ENCODE measurements at places on chromosomes 16 and 17. TPM values are rescaled to one million over a fixed set of nuclear protein-coding genes. Genes with fewer than 3 reads are reported as not detected.

TNFSF13 gene
- total RNA-seq: 1.7 TPM

TP53TG3B gene
- total RNA-seq: not detected

DNA sequence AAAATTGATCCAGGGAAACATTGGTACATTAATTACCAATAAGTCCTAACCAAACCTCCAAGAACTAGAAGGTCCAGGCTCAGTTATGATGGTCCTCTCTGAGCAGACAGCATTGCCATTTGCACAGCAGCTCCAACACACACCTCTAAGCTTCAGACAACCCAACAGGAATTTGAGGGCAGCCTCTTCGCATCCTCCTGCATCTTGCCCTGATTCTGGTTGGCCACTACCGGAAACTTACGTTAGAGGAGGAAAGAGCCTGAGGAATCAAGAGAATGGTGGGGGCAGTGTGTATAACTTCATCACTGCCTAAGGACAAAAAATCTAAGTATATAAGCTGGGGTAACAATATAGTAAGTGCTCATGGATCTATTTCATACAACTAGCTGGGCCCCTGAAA is 15.7 kb downstream of the FAM117A start:
- no peak for DNase-seq

- DNase-seq: no peak
Observed at GRCh38 chr16:80569440-80570105, 28.8 kb downstream of the DYNLRB2 start.

SIRT7 gene
- 12.6 TPM for total RNA-seq

- no peak for DNase-seq
Observed at GRCh38 chr17:75067856-75068255, 19.9 kb upstream of the SLC16A5 start.

GRCh38 chr17:48011405-48012150 is 26.0 kb downstream of the COPZ2 start:
- DNase-seq: no peak

Measured in skin of body (tissue), 3 donors.